ENCODE measurements at places on chromosomes 7 and 10. TPM values are rescaled to one million over a fixed set of nuclear protein-coding genes. Genes with fewer than 3 reads are reported as not detected.

Gene TWIST1
- total RNA-seq = 0.19 TPM

Gene KMT2E
- 52.4 TPM for total RNA-seq

Gene FRMD4A
- 17.1 TPM for total RNA-seq

- DNase-seq = no peak
Observed at GRCh38 chr10:75189266-75190096, 21.1 kb upstream of the VDAC2 start.

Gene GIMAP8
- total RNA-seq = 9.4 TPM

Gene GJD4
- not detected for total RNA-seq

DNA sequence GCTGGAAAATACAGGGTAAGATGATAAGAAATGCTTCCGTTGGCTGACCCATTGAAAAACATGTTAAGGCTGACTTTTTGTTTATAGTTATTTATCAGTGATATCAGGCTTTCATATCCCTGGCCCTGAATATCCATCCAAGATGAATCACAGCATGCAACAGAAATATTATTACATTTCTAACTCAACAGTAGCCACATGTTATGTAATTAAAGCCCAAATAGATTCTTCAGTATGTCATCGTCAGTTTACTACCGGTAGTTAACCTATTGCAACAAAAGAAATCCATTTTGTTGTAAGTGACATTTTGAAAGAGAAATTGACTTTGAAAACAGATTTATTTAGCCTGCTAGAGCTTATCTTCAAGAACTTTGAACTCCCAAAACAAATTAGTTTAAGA is 354.1 kb upstream of the CELF2 start:
- DNase-seq = no peak

DNA sequence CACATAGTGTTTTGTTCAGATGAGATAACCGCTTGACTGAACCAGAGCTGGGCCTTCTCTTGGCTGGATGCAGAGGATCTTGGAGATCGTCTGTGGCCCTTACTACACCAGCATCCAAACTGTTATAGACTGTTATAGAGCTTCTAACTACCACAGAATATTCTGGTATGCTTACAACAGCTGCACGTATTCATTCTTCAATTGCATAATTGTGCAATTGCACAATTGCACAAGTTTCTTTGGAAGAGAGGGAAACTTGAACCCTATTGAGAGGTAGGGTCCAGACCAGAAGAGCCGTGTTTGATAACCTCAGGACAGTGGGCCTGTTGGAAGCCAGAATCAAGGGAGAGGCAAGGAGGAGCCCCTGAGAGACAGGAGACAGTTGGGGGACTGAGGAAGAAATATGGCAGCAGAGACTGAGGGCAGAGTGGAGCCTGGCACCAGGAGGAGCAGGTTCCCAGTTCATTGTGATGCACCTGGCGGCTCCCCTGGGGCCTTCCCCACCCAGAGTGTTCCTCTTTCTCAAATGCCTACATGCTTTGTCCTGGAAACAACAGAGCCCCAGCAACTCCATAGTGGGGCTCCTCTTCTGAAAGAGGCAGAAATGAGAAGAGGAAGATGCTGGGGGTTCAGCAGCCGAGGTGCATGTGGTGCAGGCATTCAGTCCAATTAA is 64.1 kb downstream of the PTPRZ1 start:
- DNase-seq = no peak

DNA sequence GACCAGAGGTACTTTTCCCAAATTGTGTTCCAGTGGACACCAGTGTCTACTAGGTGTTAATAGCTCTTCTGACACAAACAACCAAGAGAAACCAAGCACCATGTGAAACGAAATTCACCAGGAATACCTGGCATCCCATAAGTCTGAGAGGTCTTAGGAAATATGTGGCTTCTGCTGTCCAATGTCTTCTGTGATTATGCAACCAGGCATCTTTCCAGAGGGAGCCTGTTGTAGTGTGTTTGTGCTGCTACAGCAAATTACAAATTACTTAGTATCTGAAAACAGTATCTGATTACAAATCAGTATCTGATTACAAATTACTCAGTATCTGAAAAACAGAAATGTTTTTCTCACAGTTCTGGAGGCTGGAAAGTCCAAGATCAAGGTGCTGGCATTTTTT is 133.6 kb upstream of the NPVF start:
- DNase-seq = no peak

GRCh38 chr10:62733654-62734293 is 70.7 kb upstream of the ADO start:
- no peak for DNase-seq

GRCh38 chr7:66281678-66282590 is 76.8 kb downstream of the TPST1 start:
- DNase-seq = no peak

- DNase-seq = no peak
Observed at GRCh38 chr10:112852306-112852705, 97.7 kb upstream of the TCF7L2 start.

DNA sequence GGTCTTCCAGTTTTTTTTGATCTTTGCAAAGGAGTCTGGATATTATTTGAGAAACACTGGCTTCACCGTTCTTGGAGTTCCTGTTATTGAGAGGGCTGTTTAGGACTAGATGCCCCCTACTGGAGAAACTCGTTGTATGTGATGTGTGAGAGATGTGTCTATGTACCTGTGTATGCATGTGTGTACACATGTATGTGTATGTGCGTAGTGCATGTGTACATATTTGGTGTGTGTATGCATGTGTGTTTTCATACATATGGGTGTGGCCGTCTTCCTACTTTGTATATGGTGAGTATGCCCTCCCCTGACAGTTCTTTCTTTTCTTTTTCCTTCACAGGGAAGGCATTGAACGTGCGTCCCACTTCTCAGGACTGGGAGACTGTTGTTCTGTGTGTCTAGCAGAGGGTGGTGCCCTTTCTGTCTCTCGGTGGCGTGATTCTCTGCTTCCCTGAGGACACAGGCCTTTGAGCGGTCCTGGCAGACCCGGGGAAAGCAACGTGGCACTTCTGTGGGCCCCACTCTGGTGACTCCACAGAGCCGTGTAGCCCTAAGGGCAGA is 3.0 kb upstream of the CALHM3 start:
- no peak for DNase-seq

Gene KLF14
- 0.05 TPM for total RNA-seq

GRCh38 chr10:121450247-121450646 is 148.0 kb downstream of the FGFR2 start:
- no peak for DNase-seq

Gene LRIT1
- total RNA-seq = not detected

Gene TSPAN12
- 16.6 TPM for total RNA-seq

GRCh38 chr10:70085975-70086613 is 33.4 kb downstream of the MACROH2A2 start:
- DNase-seq = no peak

DNA sequence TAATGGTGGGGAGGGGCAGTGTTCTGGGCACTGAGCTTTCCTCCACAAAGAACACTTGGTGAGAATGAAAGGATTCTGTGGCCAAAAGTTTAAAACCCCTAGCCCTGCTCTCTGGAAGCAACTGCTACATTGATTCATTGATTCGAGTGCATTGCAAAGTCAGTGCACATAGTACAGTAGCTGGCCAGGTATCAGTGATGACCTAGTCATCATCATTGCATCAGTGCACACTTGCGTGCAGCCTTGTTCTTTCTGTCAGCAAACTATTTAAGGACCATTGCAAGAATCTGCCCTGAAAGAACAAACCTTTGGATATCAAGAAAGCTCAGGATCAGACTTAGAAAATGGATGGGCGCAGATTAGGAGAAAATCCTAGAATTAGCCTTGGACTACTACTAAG is 47.4 kb downstream of the CUL1 start:
- no peak for DNase-seq
